Trophoblast cell (in vitro differentiated cells and primary cell): ENCODE measurements at places on chromosomes 1 and 21.
A peak's percentile ranks its signal among the peaks of the same experiment; 100 is the strongest.

DNA sequence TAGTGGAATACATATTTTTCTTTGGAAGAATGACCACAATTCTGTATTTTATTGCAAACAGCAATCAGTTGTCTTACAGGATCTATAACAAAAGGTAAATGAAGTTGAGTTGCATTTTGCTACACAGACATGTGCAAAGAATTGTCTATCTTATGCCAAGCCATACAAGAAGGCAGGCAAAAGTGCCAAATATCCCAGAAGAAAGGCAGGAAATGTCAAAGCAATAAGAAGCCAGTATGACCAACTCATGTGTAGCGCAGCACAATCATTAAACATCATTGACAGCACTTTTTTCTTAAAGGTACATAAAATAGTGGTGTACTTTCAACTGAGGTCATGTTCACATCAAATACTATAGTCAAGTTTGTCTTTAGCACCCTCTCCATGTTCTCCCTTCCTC is 42.7 kb downstream of the NIBAN1 start:
- DNase-seq, result no peak

DNA sequence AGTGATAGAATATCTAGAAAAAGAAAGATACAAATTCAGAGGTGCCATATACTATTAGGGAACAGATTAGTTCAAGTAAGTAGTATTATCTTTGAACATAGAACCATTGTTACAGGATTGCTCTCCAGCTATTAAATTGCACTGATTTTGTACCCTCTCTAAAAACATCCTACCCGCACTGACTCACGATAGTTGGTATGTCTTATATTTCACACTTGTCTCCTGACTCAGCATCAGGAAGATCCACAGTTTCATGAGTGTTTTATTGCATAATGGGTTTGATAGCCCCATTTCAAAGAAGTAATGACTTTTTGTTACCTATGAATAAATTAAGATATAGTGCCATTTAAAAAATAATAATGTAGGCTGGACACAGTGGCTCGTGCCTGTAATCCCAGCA is 6.0 kb downstream of the TATDN3 start:
- DNase-seq, result no peak

DNA sequence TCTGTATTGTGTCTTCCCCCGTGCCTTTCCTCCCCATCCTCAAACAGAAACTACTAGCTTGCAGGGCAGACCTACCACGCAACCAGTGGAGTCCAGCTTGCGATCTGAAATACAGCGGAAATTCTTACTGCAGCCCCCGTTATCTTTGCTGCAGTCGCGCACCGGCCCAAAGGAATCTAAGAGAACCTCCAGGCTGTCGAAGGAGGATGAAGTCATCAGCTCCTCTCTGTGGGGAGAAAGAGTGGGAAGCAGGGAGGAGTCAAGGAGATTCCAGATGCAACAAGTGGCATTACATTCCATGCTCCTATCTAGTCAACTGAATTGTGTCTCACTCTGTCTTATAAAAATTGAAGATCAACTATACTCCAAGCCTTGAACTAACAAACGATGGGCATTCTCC is 206.9 kb downstream of the ASTN1 start:
- DNase-seq, result no peak

DNA sequence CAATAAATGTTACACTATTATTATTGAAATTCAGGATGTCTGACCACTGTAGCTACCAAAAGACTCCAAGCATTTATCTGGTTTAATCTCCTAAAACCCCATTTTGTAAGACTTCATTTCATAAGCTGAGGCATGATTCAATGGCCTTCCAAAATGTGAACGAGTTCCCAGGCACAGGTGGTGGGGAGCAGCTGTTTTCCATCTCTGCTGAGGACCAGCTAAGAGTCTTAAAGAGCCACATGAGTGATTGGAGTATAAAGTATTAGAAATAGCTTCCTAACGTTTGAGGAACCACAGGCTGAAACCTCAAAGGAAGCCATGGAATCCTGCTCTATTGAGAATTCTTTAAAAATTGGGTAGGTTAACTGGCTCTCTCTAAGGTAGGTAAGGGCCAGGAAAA is 44.9 kb downstream of the SEC16B start:
- DNase-seq, result no peak

- no peak for DNase-seq
Measured at GRCh38 chr21:39141502-39141901, 41.7 kb downstream of the PSMG1 start.

GRCh38 chr1:234164098-234164709 is 209.1 kb upstream of the COA6 start:
- no peak for DNase-seq

DNA sequence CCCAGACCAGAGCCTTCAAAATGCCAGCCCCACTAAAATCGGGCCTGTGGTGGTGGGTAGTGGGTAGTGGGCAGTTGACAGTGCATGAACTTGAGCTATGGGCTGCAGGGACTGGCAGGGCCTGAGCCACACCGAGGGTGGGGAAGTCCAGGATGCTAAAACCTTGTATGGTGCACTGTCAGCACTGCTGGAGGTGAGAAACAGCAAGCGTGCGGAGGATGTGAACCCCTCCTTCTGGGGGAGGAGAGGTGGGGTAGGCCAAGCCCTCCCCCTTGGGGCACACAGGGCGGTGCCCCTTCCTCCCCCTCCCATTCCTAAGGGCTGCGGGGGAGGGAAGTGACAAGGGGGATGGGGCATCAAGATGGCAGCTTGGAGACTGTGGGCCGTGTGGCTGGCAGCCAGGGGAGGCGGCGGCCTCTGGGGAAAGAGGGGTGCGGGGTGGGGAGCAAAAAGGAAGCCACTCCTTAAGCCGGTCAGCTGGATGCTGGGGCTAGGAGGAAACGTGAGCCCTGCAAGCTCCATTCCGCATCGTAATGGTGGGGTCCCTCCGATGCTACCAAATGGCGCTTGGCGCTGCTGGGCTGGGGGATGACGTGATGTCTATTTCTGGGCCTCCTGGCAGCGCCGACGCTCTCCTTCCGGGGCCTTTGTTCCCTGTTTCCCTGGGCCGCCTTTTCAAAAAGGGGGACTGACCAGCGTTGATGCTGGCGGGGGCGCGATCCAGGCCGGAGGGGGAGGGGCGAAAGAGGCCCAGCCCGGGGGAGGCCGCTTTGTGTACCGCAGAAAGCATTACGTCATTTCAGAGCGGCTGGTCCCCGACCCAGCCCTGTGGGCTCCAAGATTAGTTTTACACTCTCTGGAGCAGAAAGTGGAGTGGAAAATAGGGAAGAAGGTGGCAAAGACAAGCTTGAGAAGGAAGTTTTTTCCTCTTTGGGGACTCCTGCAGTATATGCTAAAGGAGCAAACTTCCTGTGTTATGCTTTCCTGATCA is 809 bp downstream of the SYT11 start:
- DNase-seq, result peak; percentile 26

DNA sequence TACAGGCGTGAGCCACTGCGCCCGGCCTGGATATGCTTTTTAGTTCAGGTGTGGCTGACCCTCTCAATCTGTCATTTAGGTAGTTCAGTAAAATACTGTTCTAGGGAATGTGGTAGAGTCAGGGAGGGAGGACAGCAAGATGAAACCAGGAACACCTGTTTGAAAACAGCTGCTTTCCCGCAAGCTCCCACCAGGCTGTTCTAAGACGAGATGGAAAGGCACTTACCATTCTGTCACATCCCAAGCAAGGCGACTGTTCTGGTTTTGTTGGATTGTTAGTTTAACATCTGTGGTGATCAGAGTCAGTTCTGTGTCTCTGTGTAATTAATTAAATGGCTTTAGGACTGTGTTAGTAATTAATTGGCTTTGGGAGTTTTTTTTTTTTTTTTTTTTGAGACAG is 2.9 kb downstream of the CHAF1B start:
- no peak for DNase-seq

- DNase-seq, result peak; percentile 60
Measured at GRCh38 chr1:175969231-175969630, 225.8 kb upstream of the TNR start.

GRCh38 chr1:204435381-204435831 is 23.8 kb upstream of the PPP1R15B start:
- peak; percentile 93 for DNase-seq

DNA sequence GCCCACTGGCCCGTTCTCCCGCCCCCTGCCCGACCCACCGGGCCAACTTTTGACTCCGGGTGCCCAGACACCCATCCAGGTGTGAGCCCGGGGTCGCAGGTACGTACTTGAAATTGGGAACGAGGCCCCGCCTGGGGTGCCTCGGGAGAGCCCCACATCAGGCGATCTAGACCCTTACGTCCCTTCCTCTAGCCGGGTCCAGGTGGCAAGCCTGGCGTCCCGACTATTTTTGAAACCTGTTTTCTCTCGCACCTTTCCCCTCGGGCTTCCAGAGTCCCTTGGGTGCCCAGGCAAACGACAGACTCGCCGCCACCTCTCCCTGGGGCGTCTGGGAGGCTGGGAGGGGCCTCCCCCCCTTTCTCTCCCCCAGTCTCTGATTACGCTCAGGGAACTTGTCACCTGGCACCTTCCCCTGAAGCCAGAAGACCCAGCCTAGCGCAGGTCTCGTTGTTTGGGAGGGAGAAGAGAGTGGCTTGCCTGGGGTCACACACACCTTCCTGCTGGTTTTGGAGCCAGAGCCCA is 898 bp downstream of the LDLRAP1 start:
- DNase-seq, result no peak

- DNase-seq, result no peak
Measured at GRCh38 chr1:93559045-93559444, 111.1 kb downstream of the FNBP1L start.

GRCh38 chr1:244918421-244919319 is 54.3 kb upstream of the HNRNPU start:
- DNase-seq, result peak; percentile 39

DNA sequence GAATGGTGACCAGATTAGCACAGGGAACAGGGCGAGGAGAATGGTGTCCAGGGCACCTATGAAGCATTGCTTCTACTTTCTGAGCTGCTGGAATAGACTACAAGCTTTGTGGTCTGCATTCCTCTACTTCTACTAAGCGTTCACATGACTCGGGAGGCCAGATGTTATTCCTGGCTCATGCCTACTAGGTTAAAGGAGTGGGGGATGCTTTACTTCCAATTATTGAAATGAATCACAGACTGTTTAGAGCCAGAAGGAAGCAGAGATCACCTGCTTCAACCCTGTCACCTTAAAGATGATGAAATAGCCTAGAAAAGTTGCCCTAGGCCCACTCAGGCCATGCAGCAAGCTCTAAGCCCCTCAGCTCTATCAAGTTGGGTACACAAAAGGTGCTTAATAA is 633.5 kb downstream of the KIF26B start:
- peak; percentile 67 for DNase-seq

- DNase-seq, result no peak
Measured at GRCh38 chr21:46062471-46063211, 35.3 kb upstream of the COL6A2 start.

- no peak for DNase-seq
Measured at GRCh38 chr21:45592626-45593134, 50.4 kb upstream of the SLC19A1 start.
